ENCODE measurements at places on chromosomes 1 and 21.
A peak's percentile ranks its signal among the peaks of the same experiment; 100 is the strongest.

GRCh38 chr1:110686188-110686587, 11.4 kb upstream of the KCNA3 start:
- no peak for DNase-seq

- no peak for DNase-seq
Measured at GRCh38 chr1:113835686-113836290, 23.5 kb upstream of the RSBN1 start.

DNA sequence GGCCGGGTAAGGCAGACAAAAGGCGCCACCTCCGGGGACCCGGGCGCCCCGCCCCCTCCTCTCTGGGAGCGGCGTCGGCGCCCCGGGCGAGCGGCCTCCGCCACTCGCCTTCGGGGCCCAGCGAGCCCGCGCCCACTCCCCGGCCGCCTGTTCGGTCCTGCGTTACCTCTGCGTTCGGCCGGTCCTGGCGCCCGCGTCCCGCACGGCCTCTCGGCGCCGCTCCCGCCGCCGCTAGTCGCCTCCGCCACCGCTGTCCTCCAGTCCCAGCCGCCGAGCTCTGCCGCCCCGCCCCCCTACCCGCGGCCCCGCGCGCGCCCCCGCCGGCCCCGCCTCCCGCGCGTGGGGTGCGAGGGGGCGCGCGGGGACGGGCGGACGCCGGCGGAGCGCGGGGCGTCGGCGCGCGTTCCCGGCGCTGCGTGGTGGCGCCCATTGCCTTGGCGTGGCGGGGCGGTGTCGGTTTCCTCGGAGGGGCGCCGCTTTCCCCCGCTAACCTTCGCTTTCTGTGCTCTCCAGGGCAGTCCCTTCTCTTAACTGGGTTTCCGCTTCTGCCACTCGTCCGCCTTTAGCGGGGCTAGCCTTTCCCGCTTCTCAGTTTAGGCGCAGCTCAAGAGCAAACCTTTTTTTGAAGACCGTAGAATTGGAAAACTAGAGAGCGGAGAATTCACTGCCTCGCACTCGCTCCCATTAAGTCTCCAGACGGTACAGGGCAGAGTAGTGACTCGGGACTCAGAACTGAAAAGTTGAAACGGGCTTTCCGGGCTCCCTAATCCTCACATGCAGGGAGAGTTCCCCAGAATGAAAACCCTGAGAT, at the start of gene HP1BP3:
Gene HP1BP3, minus strand, starts transcription at position 279 of the 811 bp plus-strand sequence. CDS start 6,867 bp downstream, outside the sequence.
- peak; percentile 80 for DNase-seq

- no peak for DNase-seq
Measured at GRCh38 chr1:230807029-230807428, 59.8 kb downstream of the CAPN9 start.

DNA sequence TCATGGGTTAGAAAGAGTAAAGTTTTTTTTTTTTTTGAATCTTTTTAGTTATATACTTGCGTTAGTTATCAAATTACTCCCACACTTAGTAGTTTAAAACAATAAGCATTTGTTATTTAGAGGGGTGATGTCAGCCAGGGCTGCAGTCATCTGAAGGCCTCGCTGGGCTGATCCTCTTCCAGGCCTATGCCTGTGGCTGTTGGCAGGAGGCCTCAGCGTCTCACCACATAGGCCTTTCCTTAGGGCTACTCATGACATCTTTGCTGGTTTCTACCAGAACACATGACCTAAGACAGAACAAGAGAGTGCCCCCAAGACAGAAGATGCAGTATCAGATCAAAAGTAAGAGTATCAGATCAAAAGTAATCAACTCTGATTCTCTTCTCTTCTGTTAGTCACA, 167.4 kb downstream of the HHAT start:
- DNase-seq = no peak

DNA sequence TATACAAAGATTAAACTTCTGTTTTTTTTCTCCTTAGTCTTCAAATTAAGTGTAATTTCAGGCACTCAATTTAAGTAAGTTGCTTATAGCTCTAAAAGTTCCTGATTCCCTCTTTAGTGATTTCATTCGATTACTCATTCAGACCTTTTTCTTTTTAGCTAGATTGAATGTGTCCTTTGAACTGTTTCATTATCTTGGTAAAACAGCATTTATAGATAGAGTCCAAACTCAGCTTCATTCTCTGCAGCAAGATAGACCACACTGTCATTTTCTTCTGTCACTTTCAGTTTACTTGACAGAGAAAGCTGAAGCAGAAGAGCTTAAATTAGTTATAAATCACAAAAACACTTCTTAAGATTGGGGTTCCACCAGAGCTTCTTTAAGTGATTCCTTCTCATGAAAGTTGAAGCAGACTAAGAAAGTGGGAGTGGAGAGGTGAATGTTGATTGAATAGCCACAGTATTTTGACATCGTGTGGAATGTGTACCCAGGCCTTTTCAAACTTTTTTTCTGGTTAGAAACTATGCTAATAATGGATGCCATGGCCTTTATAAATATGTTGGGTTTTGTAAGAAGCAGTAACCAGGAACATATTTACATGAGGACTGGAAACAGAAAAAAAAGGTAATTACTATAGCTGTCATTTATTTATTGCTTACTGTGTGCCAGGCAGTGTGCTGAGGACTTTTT, 52.2 kb downstream of the ZBTB40 start:
- no peak for DNase-seq

DNA sequence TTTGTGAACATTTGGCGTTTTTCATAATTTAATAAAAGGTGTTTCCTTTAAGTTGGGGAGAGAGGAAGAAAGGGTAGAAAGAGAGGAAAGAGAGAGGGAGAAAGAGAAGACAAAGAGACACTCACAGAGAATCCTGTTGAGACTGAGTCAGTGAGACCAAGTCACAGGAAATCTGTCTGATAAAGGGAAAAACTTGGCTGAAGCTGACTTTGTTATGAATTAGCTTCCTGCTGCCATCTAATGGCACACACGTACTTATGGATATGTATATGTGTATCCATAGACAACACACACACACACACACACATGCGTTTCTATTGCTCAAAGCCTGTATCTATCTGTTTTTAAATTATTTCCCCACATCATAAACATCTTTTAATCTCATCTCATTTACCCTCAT, 42.5 kb upstream of the DISC1 start:
- no peak for DNase-seq

DNA sequence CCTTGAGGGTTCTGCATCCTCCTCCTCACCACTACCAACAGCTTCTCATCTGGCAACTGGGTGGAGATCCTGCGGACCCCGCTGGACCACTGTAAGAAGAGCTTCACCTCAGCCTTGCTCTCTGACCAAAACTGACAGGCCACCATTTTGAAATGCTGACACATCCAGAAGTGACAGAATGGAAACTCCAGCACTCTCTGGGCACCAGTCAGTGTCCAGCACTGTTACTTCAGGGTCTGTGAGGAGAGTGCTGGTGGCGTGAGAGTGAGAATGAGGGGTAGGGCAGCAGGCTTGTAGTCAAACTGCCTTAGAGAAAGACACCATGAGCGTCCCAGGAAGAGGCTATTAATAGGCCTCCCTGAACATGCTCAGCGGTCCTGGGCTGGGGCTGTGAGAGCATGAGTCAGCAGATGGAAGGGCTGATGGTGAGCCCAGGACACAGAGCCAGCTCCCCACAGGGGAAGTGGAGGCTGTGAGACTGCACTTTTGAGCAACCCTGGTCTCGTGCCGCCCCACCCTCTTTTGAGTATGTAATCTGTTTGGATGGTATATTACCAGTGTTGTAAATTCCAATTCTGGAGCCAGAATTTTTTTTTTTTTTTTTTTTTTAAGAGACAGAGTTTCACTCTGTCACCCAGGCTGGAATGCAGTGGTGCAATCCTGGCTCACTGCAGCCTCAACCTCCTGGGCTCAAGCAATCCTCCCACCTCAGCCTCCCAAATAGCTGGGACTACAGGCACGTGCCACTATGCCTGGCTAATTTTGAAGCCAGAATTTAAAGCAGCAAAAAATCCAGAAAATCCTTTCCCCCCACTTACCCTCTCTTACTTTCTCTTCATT, 34.4 kb upstream of the SLC30A1 start:
- no peak for DNase-seq

DNA sequence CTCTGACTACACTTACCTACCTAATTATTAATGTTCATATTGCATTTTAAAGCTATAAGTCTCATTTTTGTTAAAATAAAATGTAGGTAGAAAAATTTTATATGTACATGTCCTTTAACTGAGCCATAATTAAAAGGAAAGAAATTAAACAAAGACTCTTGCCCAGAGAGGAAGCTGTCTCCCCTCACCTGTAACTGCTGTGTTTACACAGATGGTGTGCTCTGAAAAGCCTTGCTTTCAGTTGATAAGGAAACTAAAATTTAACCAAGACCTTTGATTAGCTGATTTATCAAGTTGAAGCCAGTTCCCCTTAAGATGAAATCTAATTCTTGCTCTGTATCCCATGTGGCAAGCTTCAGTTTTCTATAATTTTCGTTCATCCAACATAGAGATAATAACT, 213.5 kb downstream of the LYPLAL1 start:
- no peak for DNase-seq

GRCh38 chr1:17392199-17392740, 20.3 kb downstream of the PADI6 start:
- DNase-seq = no peak

DNA sequence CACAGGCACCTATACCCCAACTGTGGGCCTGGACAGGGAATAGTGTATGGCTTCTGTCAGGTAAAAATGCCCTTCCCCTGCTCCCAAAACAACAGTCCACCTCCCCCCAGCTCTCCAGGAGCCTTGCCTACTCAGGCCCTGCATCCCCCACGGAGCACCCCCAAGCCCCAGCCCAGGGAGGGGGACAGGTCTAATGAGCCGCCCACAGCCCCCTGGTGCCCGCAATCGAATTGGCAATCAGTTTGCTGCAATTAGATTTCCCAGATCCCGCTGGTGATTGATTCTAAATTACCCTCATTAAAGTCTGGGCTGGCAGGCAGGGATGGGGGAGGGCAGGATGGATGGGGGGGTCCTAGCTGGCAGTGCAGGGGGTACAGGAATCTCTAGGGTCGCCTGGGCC, 8.1 kb downstream of the SDC3 start:
- DNase-seq = no peak

DNA sequence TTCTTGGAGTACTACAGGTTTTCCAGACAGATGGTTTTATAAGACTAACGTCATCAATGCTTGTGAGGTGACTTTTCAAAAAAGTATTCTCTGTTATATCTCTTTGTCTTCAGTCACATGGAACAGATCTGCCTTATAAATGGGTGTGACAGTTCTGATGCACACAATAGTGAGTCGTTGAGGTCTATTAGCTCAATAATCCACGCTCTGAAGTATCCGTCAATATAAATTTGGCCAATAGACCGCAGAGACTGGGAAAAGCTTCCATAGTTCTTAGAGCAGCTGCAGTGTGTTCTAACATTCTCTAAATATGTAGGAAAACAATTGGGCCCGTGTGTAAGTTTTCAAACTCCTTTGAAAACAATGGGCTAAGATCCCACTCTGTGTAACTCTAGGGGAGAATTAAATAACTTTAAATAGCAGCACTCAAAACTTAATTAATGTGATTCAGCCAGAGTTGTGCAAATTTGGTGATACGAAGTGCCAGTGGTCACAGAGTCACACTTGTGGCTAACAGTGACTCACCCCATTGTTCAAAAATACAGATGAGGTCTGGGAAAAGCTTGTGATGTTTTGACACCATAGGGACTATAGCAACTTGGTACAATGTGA, 316.0 kb downstream of the LMO4 start:
- no peak for DNase-seq

GRCh38 chr21:36647279-36648093, 51.4 kb upstream of the SIM2 start:
- no peak for DNase-seq

DNA sequence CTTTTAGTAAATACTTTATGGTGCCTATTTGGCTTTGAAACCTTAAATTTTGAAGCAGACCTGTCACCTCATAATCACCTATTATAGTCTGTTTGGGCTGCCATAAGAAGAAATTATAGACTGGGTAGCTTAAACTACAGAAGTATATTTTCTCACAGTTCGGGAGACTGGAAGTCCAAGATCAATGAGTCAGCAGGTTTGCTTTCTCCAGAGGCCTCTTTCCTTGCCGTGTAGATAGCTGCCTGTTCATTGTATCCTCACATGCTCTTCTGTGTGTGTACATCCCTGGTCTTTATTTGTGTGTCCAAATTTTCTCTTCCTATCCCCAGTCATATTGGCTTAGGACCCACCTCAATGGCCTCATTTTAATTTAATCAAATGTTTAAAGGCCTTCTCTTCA, 518.2 kb downstream of the ADGRL2 start:
- DNase-seq = no peak

DNA sequence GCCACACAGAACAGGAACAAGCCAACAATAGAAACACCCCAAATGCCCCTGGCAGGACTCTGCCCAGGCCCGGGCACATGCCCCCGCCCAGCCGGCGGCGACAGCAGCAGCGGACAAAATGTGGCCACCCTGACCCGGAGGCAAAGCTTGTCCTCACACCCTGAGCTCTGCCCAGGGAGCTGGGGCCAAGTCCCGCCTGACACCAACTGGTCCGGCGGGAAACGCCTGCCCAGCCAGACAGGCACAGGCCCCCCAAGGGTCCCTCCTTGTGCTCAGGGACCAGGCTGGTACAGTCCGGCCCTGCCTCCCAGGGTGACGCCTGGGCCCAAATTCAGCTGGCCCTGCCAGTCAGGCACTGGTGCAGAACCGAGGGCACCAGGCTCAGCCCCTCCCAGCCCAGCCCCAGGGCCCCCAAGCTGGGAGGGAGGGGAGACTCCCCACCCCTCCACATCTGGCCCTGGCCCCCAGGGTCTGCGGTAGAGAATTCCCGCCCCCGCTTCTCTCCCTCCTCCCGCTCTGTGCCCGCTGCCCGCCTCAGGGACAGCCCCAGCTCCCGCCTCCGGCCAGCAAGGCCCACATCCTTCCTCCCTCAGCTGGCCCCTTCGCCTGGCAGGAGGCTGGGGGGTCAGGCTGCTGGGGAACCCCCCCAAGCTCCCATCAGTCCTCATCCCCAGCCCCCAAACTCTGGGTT, 2.0 kb downstream of the AHDC1 start:
- DNase-seq = no peak

DNA sequence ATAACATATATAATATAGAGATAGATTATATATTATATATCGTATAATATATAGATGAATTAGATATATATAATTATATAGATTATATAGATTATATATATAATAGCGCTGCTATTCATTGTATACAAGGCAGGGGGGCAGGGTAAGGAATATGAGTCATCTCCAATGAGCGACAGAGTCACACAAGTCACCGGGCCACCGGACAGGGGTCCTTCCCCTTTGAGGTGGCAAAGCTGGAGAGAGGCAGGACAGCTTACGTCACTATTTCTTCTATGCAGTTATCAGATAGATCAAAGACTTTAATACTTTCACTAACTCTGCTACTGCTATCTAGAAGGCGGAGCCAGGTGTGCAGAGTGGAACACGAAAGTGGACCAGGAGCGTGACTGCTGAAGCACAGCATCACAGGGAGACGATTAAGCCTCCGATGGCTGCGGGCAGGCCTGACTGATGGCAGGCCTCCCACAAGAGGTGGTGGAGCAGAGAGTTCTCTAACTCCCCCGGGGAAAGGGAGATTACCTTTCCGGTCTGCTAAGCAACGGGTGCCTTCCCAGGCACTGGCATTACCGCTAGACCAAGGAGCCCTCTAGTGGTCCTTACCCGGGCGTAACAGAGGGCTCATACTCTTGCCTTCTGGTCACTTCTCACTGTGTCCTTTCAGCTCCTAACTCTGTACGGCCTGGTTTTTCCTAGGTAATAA, 2154.7 kb downstream of the MRPL39 start:
- no peak for DNase-seq
